ENCODE measurements at places on chromosomes 2 and 18. TPM values are rescaled to one million over a fixed set of nuclear protein-coding genes. Genes with fewer than 3 reads are reported as not detected.

Gene GPATCH11
- 14.0 TPM for total RNA-seq

Gene RBM44
- total RNA-seq: 0.65 TPM

Gene SMYD5
- total RNA-seq: 15.0 TPM

Gene AQP12A
- total RNA-seq: not detected

Gene LRRTM1
- total RNA-seq: not detected

Gene ELOA2
- not detected for total RNA-seq

Gene IL37
- not detected for total RNA-seq

Gene FARSB
- 6.5 TPM for total RNA-seq

Gene CDH19
- total RNA-seq: not detected

Gene NCKAP5
- 1.7 TPM for total RNA-seq

Gene FAM110C
- not detected for total RNA-seq

Gene CGREF1
- 9.3 TPM for total RNA-seq

Gene CXCR1
- not detected for total RNA-seq

Gene KIF1A
- total RNA-seq: under 0.01 TPM

Gene CPLX4
- not detected for total RNA-seq

Gene NMUR1
- total RNA-seq: not detected

Gene OSBPL6
- total RNA-seq: 5.2 TPM

Gene PPP1R1C
- not detected for total RNA-seq

Gene CRYGD
- not detected for total RNA-seq

Gene ACOXL
- not detected for total RNA-seq

Gene AMER3
- total RNA-seq: not detected

Gene MAIP1
- 5.6 TPM for total RNA-seq

Gene AOX1
- 23.6 TPM for total RNA-seq

Gene ABCB11
- not detected for total RNA-seq

Gene VSNL1
- 0.90 TPM for total RNA-seq

Gene IRS1
- total RNA-seq: 29.7 TPM

Gene C1GALT1C1L
- 0.36 TPM for total RNA-seq

Gene ASB1
- 45.5 TPM for total RNA-seq

Gene FAM168B
- 114 TPM for total RNA-seq

Gene ANKRD29
- 6.1 TPM for total RNA-seq

Gene TBC1D8
- 21.3 TPM for total RNA-seq

Gene SKA1
- 3.0 TPM for total RNA-seq

Gene SLC23A3
- total RNA-seq: 1.6 TPM

Gene ANKRD62
- total RNA-seq: not detected

Gene DQX1
- total RNA-seq: 0.27 TPM

Gene LPIN1
- total RNA-seq: 50.4 TPM

Gene UGT1A9
- not detected for total RNA-seq
